Activated CD4-positive, CD25-positive, alpha-beta regulatory T cell treated with anti-CD3 and anti-CD28 coated beads, Interleukin-2, amount 50 U/mL, for 72 hours (primary cell): ENCODE measurements at places on chromosomes 11 and 22.

- DNase-seq, result no peak
Measured at GRCh38 chr11:47924184-47924691, 56.1 kb upstream of the PTPRJ start.

GRCh38 chr22:35023692-35024363 is 42.1 kb upstream of the ISX start:
- peak; percentile 75 for DNase-seq

GRCh38 chr11:112977755-112978154 is 16.5 kb downstream of the NCAM1 start:
- no peak for DNase-seq

DNA sequence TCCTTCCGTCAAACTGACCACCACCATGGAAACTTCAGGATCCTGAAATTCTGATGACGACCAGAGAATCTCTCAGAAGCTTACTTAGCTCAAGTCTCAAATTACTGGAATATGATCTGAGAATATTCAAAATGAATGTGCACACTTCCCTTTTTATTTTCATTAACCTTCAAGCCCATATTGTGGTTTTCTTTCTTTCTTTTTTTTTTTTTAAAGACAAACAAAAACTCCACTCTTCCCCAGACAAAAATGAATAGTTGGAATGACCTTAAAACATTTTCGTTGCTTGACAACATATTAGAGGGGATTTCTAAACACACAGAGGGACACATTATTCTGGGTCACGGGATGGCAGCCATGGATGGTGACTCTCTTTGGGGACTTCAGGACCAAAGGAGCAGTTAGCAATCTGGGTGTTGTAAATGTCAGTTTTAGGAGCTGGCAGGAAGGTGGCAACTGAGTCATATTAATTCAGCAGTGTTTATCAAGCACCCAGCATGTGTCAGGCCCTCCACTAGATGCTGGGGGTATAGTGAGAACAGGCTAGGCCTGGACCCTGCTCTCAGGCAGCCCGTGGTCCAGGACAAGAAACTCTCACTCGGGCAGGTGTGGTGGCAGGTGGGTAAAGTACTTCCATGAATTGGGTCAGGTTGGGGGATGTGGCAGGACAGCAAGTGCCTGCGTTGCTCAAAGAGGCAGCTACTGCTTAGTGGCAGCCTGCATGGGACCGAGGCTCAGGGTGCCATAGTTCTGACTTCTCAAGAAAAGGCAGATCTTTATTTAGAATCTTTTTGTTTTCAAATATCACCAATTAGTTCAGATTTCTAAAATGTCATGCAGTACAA is 126.1 kb downstream of the HIPK3 start:
- no peak for DNase-seq

DNA sequence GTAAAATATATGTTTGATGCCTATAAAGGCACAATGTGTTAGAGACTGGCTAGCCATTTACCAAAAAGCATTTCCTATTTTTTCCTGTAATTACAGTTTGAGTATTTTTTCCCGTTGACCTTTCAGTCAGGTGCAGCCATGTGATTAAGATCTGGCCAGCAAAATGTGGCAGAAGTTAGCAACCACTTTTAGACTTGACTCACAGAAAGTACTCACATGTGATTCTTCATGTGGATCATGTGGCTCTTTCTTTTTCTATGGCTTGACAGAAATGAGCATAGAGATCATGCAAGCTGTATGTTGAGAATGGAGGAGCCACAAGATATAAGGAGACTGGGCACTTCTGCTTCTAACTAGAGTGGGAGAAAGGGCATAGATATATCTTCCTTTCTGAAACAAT is 27.3 kb upstream of the RAB38 start:
- no peak for DNase-seq

DNA sequence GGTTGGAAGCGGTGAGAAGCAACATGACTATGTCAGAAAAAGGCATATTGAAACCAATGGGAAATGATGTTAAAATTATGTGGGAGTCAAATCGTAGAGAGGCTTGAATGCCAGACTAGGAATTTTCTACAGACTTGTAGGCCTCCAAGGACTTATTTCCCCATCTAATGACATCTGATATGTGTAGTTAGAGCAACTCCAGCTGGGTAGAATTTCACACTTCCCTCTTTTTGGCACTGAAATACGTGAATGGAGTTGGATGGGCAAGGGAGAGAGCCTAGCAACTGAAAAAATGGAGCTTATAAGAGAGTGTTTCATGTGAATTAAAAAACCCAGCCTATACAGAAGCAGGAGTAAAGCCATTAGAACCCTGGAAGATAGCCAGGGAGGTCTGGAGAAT is 304.2 kb downstream of the INSC start:
- no peak for DNase-seq

- DNase-seq, result no peak
Measured at GRCh38 chr11:92376146-92376599, 151.6 kb downstream of the FAT3 start.

- no peak for DNase-seq
Measured at GRCh38 chr22:37456346-37456745, 29.1 kb upstream of the ELFN2 start.

DNA sequence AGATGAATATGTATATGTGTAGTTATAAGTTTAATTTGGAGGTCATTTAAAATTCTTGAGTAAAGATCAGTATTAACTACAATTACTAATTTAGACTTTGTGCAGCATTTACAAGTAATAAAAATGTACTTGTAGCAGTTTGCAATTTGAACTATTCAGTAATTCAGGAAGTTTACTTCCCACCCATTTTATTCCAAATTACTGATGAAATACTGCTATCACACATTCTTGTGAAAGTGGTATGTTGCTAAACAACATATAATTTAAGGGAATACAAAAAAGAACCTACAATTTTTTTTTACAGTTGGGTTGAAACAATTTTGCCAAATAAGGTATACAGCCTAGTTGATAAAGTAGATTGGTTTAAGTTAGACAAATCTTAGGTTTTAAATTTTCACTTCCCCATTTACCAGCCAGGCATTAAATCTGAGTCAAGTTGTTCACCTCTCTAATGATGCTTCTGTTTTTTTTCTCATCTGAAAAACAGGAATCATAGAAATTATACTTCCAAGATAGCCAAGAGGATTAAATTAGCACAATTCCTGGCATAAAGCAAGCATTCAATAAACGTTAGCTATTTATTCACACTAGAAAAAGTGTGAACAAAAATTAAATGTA is 45.3 kb downstream of the ZBTB44 start:
- DNase-seq, result no peak

DNA sequence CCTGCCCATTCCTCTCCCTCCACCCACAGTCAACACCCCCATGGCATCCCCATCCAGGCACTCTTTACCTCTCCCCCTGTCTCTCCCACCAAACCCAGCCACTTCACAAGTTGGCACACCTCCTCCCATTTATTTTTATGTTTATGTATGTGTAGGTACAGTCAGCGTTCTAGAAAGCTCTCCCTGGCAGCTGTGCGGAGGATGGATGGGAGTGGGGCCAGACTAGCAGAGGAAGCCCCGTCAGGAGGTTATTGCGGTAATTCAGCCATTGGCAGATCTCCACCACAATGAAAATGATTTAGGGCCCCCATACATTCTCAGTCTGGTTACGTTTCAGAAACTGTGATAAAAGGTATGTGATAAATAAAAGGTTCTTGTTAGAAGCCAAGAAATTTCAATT is 51.3 kb downstream of the BTG4 start:
- DNase-seq, result no peak

DNA sequence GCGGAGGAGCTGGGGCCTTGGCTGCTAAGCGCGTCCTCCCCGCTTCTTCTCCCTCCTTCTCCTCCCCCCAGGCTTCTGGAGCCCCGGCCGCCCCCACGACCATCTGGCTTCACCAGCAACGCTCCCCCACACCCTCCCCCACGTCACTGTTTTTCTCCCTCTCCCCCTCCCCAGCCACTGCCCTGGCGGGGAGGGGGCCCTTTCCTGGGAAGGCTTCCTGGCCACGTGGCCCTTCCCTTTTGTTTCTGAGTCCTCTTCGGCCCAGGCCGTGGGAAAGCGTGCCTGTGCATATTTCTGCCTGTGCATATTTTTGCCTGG is 27.7 kb downstream of the RTN4R start:
- DNase-seq, result no peak

DNA sequence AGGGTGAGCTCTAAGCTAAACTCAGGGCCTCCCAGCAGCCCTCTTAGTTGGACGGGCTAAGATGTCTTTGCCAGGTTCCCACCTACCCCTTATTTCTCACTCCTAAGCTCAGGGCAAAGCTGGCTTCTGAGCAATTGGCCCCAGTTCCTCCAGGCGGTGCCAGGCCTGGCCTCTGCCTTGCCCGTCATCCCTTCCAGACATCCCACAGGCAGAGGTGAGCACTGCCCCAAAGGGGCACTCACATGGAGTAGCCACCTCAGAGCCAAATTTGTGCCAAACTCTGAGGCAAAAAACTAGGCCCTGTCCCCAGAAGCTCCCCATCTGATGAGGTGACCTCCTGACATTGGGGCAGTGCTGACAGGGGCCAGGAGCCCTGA is 9.7 kb downstream of the RHOD start:
- DNase-seq, result no peak

DNA sequence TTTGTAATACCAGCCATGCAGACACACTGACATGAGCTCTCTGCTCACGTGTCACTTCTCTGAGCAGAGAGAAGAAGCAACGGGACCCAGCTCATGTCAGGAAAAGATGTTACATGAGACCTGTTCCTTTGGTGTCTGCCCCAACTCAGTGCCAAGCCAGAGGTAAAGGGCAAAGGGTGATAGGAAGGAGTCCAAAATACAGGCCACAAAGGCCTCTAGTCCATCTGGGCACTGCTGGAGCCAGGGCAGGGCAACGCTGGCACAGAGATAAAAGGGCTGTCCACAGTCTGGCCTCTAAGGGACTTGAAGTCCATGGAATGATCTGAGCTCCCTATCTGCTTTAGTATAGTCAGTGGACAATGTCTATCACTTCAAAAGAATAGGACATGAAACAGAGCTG is 79.3 kb downstream of the SLC1A2 start:
- no peak for DNase-seq

- no peak for DNase-seq
Measured at GRCh38 chr11:3207526-3208189, 11.0 kb downstream of the MRGPRG start.

GRCh38 chr11:1825039-1825740 is 9.6 kb upstream of the SYT8 start:
- DNase-seq, result no peak

GRCh38 chr11:131591051-131591461 is 220.6 kb downstream of the NTM start:
- no peak for DNase-seq

DNA sequence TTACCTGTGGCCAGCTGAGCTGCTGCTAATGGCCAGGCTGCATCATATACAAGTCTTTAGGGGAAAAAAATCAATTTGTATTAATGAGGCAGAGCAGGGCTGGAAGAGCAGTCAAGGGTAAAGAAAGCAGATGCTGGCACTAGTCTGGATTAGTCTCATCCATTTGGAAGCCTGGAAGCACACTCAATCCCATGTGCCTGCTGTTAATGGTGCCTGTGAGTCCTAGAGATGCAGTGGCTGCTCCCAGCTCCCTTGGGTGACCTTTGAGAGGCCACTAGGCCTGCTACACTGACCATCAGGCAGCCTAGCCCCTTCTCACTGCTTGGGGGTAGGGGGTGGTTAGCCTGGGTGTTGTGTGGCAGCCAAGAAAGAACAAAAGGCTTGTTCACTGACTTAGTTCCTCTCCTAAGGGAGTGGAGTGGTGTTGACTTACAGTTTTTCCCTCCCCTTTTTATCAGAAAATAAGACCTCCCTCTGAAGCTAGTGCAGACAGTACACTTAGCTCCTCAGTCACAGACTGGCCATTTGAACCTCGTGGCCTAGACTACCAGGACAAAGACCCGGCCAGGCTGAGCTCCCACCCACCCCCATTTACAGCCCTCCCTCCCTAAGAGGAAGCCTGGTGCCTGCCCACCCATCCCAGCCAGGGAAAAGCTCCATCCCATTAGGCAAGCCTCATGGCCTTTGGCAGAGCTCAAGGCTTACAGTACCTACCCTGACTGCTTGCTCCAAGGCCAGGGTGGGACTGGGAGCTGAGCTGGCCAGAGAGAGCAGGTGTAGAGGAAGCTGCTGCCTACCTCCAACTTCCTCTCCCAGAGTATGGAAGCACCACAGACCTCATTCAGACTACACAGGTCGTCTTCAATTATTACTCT is 7.8 kb downstream of the PIK3IP1 start:
- no peak for DNase-seq

- no peak for DNase-seq
Measured at GRCh38 chr11:47550288-47551047, 2.5 kb downstream of the CELF1 start.

DNA sequence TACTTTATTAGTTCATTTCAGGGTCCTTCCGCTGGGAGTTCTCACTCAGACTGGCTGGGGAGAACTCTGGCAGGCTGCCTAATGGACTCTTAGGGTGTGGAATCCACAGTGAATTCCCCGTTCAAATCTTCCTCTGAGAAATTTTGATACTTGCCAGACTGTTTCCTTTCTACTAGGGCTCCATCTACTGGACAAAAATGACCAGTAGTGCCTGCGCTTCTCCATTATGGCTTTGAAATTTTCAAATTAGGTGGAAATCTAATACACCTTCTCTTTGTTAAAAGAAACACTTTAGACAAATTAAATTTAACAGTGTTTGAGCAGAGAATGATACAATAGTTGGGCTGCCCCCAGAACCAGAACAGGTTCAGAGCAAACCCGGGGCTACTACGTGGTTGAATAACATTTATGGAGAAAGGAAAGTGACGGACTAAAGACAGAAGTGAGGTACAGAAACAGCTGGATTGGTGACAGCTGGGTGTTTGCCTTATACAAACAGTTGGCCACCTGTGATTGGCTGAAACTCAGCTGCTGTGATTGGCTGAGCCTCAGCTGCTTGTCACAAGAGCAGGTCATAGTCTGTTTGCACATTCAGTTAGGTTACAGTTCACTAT is 52.9 kb upstream of the FDX1 start:
- DNase-seq, result no peak

DNA sequence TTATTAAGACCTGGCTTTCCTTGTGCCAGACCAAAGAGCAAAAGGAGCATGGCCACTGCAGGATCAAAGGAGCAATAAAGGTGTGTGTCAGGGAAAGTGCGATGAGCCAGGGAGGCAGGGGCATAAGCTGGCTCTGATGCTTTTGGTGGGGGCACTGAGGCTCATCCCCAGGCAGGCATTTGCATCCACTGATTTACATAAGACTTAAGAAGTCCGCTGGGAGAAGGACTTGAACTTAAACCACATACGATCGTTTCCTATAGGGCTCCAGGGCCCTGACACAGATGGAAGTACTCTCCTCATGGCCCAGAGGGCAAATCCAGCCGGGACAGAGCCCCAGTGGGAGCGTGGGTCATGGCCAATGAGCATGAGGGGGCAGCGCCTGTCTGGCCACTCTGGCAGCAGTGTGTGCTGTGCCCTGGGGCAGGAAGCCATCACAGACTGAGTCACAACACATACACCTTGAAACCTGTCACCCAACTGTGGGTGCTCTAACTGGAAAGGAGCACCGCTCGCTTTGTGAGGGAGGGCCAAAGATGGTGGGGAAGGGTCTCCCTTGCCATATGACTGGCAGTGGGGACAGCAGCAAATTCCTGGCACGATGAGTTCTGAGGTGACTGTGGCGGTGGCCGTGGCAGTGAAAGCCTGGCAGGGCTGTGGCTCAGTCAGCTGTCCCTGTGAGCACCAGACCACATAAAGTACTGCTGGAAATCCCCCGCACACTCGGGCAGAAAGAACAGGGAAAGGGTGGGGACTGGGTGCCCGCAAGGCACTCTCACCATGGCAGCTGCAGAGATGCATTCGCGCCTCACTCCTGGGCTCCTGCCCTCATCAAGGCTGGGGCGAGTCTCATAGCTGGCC is 79.4 kb upstream of the LMO1 start:
- DNase-seq, result no peak
